ENCODE measurements at places on chromosomes 6 and 20.
A peak's percentile ranks its signal among the peaks of the same experiment; 100 is the strongest.

GRCh38 chr6:16305246-16305725 is 66.9 kb downstream of the GMPR start:
- DNase-seq, result no peak

DNA sequence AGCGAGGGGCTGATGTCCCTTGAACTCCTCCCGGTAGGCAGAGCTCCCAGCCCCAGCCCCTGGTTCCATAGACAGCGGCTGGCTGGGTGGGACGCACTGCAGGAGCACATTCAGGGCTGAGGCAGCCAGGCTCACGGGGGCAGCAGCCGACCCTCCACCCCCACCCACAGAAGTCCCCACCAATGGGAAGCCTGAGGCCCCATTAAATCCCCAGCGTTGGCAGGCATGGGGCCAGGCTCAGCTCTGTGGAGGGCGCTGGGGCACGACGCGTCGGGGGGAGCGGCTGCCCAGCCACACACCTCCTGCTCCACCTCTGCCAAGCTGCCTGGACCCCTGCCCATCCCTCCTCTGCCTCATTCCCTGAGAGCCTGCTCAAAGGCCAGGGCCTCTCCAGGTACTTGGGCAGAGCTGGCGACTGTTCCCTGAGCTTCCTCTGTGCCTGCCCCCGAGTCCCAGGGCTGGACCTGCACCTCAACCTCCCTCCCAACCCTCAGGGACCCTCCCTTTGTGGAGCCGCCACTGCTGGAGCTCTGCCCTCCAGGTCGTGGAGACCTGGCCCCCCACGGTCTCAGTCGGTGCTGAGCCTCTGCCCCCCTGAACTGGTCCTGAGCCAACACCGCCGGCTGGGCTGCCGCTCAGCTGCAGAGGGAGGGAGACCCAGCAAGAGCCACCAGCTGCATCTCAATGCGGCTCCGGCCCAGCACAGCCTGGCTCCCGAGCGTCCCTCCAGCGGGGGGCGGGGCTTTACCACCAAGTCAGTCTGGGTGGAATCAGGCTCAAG is 9.1 kb downstream of the CHRNA4 start:
- no peak for DNase-seq

GRCh38 chr6:28537065-28537464 is 11.4 kb downstream of the GPX5 start:
- no peak for DNase-seq

DNA sequence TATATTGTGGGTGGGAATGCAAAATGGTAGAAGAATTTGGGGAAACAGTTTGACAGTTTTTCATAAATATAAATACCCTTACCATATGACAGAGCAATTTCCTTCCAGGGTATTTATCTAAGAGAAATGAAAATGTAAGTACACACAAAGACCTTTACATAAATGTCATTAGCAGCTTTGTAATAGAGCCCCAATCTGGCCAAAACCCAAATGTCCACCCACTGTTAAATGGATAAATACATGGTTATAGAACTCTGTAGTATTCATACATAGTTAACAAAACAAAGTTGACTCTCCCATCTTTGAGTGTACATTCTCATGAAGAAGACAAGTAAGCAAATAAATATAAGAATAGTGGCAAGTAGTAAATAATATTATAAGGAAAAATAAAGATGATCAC is 514.8 kb upstream of the NOX3 start:
- DNase-seq, result no peak

DNA sequence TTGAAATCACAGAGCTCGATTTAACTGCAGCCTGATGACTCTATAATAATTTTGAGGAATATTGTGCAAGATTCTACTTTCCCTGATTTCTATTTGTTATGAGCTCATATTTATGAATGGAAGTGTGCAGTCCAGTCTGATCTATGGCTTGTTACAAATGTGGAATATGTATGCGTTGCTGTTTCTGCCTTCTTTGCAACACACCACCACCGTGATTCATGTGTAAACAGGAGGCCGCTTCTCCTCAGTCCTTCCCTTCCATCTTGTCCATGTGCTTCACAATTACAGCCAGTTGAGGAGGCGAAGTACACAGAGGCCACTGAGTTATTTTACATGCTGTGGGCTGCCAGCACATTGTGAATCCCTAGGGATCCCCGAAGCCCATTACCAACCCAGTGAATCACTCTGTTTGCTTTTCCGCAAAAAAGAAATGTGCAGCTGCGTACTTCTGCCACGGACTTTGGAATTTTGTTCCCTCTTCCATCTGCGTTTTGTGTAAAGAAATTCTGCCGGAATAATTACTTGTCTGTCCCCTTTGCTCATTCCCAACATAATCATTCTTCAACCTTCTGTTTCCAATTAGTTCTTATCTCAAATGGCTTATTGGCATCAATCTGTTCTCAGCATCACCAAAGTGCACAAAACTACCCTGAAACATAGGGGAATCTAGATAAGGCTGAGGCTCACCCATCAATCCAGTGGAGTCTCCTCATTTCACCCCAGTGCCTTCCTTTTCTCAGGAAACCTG is 551.6 kb upstream of the CITED2 start:
- DNase-seq, result no peak

GRCh38 chr6:159068904-159069578 is 24.2 kb upstream of the TAGAP start:
- DNase-seq, result no peak

DNA sequence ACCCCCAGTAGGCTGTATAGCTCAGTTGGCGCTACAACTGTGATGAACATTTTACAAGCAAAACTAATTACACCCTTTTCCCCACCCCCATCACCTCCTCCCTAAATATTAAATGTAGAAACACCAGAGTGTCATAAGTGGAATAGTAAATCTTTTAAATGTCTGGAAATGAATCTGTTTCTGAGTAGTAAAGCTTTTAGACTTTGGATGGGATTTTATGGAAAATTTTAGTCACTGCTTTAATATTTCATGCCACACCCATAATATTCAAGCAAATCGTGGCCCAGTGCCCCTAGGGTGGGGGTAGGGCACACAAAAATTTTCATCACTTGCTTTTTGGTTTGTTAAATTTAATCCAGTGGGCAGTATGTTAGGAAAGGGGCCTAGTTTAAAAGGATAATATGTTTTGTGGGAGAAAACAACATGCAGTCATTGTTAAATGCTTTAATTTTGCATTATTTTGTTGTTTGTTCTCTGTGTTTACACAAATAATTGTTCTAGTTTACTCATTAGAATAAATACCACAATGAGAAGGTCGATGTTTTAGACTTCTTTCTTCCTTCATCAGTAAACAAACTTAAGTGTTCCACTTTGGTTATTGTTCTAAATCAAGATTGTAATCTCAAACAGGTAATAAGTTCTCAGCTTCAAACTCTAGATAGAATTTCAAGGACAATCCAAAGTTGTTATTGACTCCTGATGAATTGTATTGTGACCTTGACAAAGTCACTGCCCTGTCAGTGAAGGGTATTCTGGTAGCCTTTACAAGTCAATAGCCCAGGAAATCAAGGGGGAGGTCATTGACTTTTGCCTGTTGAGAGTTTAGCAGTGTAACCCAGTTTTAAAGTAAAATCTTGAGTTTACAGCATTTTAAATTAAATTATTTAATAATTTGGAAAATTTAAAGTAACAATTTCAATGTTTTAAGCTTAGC is 79.2 kb downstream of the CBFA2T2 start:
- no peak for DNase-seq

- DNase-seq, result no peak
Measured at GRCh38 chr6:88585276-88585692, 378.1 kb downstream of the RNGTT start.

DNA sequence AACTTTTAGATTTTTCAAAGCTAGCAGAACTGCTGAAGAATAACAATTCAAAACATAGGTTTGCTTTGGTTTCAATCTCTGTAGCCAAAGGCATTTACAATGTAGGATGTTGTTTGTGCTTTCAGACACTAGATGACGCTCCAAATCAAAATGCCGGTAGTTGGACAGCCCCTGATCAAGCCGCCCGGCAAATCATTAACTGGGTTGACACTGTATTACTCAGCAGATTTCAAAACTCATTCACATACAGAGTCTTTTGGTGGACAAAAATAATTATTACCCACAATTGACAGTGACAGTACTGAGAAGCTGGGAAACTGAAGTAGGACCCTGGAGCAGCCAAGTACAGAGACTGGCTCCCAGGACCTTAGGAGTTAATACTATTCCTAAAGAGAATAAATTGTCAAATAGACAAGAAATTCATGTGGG is 21.3 kb upstream of the HFE start:
- DNase-seq, result no peak

GRCh38 chr6:105873211-105873704 is 212.9 kb upstream of the PRDM1 start:
- no peak for DNase-seq

- DNase-seq, result no peak
Measured at GRCh38 chr6:53310771-53311585, 37.8 kb downstream of the ELOVL5 start.

- no peak for DNase-seq
Measured at GRCh38 chr6:35163836-35164235, 22.7 kb upstream of the TCP11 start.

- no peak for DNase-seq
Measured at GRCh38 chr6:74941424-74941823, 264.4 kb downstream of the COL12A1 start.

DNA sequence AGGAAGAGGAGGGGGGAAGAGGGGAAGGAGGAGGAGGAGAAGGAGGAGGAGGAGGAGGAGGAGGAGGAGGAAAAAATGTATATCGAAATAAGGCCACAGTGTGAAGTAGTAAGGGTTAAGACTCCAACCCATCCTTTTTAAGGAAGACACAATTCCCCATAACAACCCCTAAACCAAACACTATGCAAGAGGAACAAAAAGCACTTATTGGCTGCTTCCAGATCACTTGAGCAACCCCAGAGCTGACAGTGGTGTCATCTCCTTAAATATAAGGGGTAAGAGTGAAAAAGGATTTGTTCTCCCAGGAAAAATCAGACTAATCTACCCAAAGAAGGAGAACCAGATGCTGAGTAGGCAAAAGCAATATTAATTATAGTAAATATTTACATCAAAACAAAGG is 169.1 kb upstream of the SASH1 start:
- no peak for DNase-seq

GRCh38 chr20:327186-328026 is 2.1 kb downstream of the SOX12 start:
- DNase-seq, result peak; percentile 42

GRCh38 chr20:13681248-13682125 is 42.8 kb upstream of the TASP1 start:
- DNase-seq, result no peak

- DNase-seq, result no peak
Measured at GRCh38 chr6:112651239-112651638, 304.1 kb downstream of the RFPL4B start.

DNA sequence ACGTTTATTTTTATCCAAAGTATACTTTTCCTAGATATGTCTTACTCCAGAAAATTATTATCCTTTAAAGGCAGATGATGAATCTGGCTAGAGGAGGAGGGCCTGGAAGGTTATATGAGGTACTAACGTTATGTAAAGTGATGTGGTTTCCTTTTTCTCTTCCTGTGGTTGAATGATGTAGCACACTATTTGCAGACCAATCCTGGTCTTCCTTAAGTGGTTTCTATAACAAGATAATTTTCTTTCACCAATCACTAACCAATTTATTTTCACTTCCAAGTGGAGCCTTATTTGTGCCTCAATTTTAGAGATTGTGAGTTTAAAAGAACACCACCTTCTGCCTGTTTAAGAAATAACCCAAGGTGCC is 154.6 kb upstream of the SOX4 start:
- no peak for DNase-seq

DNA sequence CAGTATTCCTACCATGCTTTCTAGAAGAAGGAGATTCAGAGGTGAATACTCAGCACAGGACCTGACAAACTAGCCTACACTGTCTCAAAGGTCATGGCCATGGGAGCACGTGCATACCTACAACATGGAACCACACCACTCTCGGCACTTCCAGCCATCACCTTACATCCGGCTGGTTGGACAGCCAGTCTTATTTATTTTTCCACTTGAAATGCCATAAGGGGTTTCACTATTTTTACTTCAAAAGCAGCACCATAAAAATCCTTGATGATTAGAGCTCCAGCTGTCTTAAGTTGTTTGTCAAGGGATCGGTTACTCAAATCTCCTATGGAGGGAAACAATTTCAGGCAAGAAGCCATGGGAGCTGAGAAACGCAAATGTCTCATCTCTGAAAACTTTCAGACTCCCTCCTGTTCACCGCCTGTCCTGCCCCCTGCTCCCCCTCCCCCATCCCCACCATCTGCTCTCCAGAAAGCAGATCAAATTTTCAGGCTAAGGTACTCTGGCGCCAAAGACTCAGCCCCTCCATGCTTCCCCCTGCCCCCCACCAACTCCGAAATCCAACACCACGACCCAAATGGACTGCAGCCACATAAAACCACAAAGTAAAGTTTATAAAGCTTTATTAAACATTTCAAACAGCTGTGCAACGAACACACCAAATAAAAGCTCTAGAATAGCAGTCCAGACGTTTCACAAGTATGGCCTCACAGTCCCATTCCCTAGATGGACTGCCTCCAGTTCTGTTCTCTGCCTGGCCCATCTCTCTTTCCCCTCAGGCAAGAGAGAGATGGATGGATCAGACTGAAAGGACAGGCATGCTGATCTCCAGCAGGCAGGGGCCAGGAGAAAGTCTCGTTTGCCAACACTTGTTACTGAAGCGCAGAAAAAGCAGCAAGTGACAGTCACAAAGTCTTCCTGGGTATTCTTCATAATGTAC is 4.0 kb upstream of the NNAT start:
- DNase-seq, result no peak

- DNase-seq, result no peak
Measured at GRCh38 chr20:23520185-23520584, 29.3 kb downstream of the CST8 start.

- no peak for DNase-seq
Measured at GRCh38 chr20:2680046-2680445, 12.5 kb upstream of the EBF4 start.

DNA sequence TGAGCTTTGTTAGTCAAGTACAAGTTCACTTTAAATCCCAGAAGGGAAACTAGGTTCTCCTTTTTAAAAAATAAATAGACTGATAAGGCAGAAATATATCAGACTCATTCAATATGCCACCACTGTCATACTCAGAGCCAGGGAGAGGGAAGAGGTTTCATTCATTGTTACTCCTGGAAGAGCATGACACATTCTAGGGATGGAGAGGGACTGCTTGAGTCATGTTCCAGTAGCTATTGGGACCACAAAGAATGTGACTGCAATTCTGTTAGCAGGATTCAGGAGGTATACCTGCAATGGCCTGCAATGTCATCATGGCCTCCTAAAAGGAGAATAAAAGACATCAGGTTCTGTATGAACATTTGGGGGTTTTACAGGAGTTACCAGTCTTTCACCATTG is 167.6 kb downstream of the TFAP2B start:
- no peak for DNase-seq

- no peak for DNase-seq
Measured at GRCh38 chr20:11204926-11205768, 531.3 kb upstream of the JAG1 start.

DNA sequence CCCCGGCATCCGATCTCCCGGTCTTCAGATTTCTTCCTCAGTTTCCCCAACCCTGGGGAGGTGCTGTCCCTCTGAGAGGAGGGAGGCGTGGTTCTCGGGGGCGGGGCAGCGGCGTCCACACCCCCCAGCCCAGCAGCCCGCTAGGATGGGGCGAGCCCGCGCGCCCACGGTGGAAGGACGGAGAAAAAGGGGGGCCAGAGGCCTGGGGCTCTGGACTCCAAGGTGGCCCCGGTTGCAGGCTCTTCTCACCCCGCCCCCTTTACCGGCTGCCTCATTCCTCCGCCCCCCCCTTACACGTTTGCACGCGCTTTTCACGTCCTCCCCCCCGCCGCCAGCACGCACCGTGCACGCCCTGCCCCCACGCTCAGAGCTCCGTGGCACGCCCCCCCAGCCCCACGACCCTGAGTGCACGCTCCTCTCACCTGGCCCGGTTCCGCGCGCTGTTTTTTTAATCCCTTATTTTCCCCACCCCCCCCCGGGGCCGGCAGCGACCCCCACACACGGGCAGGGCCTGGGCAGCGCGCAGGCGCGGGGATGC is 402 bp downstream of the ZBTB12 start:
- DNase-seq, result no peak
